Fibroblast of the aortic adventitia (primary cell): ENCODE measurements at places on chromosomes 11 and 22. TPM values are rescaled to one million over a fixed set of nuclear protein-coding genes. Genes with fewer than 3 reads are reported as not detected.

DNA sequence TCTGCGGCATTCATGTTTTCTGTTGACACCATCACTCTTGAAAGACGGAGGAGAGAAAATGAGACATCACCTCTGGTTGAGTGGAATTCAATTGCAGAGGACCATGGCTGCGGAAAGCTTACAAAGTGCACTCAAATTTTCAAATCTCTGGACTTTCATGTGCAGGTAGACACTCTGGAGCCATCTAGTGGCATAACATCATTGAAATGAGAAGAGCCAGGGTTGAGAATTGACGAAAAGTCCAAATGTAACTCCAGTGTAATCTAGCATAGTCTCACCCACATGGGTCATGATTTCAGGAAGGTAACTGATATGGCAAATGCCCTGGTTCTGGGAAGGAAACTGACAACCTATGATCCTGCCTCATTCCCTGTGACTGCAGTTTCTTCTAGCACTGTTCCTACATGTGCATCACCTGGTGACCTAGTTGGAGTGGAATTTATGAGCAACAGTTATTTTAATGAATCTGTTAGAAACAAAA, 687.8 kb downstream of the KCNA4 start:
- DNase-seq, result peak; percentile 91

DNA sequence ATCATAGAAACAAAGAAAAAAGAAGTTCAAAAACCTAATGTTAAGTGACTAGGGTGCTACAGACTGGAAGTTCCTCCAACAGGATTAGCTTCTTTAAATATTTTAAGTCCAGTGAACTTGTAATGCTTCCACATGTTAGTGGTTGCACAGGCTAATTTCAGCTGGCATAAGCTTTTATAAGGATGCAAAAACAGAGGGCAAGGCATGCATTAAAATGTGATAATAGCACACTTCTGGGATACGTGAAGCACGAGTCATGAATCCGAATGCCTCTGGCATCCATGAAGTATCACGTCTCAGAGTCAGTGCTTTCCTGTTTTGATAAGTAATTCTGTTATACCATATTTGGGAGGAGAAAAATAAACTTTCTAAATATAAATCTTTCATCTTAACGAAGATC, 106.8 kb downstream of the DCDC1 start:
- DNase-seq, result peak; percentile 31

DNA sequence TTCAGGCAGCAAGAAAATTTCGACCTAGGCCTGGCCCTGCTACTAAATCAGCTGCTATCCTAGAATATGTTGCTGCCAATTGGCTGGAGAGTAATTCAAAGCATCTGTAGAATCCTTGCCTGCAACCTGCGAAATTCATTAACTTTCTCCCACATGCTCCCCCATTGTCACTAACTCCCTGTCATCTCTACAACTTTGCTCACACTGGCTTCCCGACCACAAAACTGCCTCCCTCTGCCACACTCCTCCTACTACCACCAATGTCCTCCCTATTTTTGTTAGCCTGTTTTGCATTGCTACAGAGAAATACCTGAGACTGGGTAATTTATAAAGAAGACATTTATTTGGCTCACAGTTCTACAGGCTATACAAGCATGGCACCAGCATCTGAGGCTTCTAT, 570.6 kb downstream of the INSC start:
- no peak for DNase-seq

DNA sequence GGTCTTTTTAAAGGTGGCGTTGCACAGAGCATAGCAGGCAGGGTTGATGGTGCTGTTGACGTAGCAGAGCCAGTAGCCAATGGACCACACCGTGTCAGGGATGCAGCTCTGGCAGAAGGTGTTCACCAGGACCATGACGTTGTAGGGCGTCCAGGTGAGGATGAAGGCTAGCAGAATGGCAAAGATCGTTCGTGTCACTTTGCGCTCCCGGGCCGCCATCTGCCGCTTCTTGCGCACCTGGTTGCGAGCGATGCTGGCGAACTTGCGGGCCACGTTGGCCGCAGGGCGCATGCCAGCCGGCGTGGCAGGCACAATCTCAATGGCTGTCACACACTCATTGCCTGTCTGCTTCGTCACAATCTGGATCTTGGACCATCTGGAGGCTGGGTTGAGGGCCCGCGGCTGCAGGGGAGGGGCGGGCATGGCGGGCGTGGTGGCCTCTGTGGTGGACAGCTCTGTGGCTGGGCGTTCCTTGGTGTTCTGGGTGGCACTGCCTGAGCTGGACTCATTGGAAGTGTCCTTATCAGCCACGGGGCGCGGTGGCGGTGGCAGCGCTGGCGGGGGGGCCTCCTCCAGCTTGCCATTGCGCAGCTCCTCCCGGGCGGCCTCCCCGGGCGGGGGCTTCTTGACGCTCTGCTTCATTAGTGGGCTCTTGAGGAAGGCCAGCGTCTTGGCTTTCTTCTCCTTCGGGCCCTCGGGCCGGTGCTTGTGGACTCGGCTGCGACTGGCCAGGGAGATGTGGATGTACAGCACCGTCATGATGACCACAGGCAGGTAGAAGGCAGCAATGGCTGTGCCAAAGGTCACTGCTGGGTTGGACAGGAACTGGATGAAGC, 3.9 kb downstream of the MDK start:
- no peak for DNase-seq

DNA sequence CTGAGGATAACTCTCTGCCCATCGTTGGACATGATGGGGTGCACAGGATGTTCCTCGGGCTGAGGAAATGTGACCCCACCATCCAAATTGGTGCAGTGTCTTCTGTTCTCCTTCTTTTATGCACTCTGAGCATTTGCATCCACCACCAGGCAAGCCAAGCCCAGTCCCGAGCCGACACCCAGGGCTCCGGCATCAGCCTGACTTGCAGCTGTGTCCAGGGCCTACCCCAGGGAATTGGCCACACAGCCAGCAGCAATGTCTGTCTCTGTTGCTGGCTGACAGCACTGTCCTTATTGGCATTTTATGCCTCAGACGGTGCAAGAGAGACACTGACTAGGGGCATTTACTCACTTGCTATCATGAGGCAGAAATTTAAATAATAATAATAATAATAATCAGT, 25.4 kb upstream of the CPT1A start:
- no peak for DNase-seq

- no peak for DNase-seq
Measured at GRCh38 chr11:64161037-64161436, 4.9 kb downstream of the MACROD1 start.

DNA sequence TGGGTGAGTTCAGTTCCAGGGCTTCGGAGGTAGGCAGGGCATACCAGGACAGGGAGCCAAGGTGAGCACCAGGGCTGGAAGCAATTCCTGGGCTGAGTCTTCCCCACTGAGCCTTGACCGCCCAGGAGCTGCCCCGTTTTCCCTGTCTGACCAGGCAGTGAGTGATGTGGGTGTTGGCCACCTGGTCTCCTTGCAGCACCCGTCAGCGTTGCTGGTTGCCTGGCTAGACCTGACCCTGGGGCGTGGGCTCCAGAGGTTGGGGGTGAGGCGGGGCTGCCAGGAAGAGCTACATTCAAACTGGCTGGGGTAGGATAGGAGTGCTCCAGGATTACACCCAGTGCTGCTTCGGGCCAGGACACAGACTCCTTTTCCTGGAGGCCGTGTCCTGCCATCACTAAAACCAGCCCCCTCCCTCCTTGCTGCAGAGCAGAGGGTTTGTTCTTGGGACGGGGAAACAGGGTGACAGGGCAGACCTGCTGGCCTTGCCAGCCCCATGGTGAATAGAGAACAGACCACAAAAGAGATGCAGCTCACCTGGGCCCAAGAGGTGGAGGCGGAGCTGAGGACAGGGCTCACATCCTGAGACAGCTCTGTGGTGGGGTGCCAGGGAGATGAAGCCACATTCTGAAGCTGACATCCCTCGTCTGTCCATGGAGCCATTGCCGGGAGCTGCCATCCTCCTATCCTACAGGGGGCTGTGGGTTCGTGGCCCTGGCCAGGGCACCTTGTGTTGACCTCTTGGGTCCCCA, 14.2 kb downstream of the INCENP start:
- DNase-seq, result no peak

- no peak for DNase-seq
Measured at GRCh38 chr11:43919852-43920597, 22.4 kb upstream of the C11orf96 start.

DNA sequence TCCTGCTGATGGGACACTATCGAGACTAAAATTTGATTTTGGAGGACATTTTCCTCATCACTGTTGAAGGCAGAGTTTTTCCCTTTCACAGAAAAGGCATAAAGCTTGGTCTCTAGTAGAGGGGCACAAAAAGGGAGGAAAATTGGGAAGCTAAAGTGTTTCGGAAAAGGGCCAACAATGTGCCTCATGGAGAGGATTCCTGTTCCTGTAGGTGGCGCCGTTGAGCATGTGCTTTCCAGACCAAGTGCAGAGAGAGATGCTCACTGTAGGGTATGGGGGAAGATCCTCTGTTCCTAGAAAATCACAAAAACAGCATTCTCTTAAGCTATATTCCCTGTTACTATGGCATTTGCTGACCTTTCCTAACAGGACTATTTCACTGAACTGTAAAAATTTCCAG, 18.4 kb upstream of the OR4C5 start:
- DNase-seq, result no peak

GRCh38 chr11:6757373-6757967, 14.3 kb downstream of the OR2AG2 start:
- peak; percentile 74 for DNase-seq

DNA sequence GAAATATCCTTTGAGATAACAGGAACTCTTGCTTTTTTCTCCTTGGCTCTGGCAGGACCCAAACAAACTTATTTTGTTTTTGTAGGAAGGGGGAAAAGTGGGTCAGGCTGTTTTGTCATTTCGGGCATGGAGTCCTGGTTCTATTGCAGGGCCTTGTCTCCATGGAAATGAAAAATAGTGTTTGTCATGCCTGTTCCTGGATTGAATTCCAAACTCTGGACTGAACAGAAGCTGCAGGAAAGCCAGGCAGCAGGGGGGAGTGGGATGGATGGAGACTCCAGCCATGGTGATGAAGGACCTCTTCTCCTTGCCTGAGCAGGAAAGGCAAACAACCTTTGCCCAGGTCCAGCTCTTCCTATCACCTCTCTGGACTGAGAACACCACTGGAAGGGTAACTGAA, 87.0 kb downstream of the SCN3B start:
- no peak for DNase-seq

- DNase-seq, result no peak
Measured at GRCh38 chr11:45181889-45182550, 35.6 kb downstream of the PRDM11 start.

GRCh38 chr22:33524511-33525260, 395.6 kb downstream of the LARGE1 start:
- DNase-seq, result no peak

DNA sequence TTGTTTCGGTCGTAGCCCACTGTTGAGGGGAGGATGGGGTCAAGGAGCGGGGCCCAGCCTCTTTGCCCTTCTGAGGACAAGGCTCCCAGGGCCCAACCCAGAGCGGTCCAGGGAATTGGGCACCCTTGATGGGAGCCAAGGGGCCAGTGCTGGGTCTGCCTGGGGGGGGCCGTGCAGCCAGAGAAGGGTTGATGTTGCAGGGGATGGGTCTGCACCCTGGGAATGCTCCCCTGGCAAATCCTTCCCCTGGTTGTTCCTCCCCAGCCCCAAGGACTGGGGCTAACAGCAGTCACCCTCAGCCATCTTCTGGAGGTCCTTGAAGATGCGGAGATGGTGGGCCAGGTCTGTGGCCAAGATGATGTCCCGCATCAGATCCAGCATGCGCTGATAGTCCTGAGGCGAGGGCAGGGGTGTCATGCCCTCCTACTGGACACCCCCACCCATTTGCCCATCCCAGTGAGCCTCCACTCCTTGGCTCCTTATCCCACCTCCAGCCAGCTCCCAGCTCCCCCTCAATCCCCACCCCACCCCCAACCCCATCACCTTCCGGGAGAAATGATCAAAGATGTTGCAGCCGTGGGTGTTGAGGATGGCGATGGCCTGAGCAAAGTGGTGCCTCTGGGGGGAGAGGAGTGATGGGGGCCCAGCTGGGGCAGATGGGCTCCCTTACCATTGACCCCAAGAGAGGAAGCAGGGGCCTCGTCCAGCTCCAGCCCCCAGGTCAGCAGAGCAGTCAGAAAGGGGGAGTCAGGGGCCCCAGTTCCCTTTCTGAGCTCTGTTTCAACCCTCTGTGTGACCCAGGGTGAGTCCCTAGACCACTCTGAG, 95.0 kb downstream of the PDE2A start:
- DNase-seq, result no peak

DNA sequence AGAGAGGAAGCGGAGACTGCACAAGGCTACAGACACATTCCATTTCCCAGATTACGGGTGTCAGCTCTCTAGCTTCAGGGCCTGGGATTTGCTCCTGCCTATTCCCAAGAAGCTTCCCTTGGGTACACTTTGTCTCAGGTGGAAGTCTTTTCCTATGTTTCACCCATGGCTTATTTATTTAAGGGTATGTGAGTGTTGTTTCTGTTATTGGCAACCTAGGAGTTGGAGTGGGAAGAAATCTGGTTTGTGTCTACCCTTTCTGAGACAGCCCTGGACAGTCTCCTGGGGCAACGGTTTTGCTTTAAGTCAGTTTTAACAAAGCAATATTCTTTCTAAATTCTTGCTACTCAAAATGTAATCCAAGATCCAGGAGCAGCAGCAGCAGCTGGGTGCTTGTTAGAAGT, 127.0 kb downstream of the MICAL2 start:
- DNase-seq, result peak; percentile 72

- DNase-seq, result peak; percentile 43
Measured at GRCh38 chr11:57379732-57380131, 1.2 kb downstream of the PRG3 start.

DNA sequence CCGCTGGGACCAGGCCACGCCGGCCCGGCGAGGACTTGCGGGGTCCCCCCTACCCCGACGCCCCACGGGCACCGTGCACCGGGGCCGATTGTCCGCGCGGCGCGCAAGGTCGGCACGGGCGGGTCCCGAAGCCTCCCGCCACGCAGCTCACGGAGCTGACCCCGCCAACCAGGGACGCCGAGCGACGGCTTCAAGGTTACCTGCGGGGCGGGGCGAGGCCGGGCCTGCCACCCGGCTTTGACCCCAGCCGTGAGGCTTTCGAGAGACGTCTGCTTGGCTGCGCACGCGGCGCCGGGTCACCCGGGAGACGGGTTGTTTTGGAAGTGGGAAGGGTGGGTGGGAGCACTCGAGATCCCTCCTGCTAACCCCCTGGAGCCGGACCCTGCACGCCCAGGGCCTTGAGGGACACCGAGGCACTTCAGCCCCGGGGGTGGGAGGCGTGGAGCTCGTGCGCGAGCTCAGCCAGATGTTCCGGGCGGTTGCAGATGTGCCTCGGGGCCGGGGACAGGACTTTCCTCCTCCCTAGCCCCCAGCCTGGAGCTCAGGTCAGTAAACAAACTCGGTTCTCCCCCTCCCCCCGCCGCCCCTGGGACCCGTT, 3.2 kb upstream of the WNT11 start:
- DNase-seq, result no peak

- DNase-seq, result peak; percentile 59
Measured at GRCh38 chr11:61695917-61696316, 15.7 kb downstream of the DAGLA start.

The SSTR3 gene
- total RNA-seq, result 0.41 TPM in 1 of 2 replicates, not detected in the other

The LRRN4CL gene
- 39.0 and 62.0 TPM in 2 replicates for total RNA-seq

The PLAAT5 gene
- total RNA-seq, result 0.18 and 5.3 TPM in 2 replicates

The SCGB2A2 gene
- not detected in 2 replicates for total RNA-seq

The LDLRAD3 gene
- 8.6 and 10.8 TPM in 2 replicates for total RNA-seq
